ENCODE measurements at places on chromosomes 16 and 17.

GRCh38 chr16:70438585-70438968 is 323 bp downstream of the ST3GAL2 start:
- DNase-seq = no peak

- no peak for DNase-seq
These were observed 475.1 kb upstream of the RBFOX1 start for GRCh38 chr16:6857575-6857974.

DNA sequence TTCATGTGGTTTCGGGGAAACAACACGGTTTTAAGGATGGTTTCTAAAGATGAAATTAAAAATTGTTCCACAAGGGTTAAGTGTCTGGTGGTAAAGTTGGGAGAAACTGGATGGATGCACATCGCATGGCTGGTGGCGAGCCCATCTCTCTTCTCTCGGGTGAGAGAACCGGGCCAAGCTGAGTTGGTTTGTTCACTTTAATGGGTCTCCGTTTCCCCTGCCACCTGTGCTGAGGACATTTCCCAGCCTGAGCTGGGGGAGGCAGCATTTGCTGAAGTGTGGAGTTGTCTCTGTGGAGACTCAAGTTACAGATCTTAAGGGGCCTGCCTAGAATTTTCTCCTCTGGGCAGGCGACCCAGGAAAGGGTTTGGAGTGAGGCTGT is 7.9 kb downstream of the FUS start:
- no peak for DNase-seq

GRCh38 chr17:71709946-71710345 is 410.9 kb upstream of the SOX9 start:
- no peak for DNase-seq

- no peak for DNase-seq
These were observed 471.9 kb downstream of the HS3ST3B1 start for GRCh38 chr17:14772776-14773175.

DNA sequence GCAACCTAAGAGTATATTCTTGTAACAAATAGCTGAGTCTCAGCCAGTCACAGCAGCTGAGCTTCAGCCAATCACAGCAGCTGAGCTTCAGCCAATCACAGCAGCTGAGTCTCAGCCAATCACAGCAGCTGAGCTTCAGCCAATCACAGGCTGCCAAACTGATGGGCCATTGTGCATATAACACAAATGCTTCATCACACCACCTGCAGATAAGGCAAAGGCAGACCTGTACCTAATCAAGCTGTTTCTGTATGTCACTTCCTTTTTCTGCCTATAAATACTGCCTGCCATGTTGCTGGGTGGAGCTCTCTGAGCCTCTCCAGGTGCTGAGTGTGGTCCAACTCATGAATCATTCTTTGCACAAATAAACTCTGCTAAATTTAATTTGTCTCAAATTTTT is 19.9 kb downstream of the MYH13 start:
- no peak for DNase-seq

DNA sequence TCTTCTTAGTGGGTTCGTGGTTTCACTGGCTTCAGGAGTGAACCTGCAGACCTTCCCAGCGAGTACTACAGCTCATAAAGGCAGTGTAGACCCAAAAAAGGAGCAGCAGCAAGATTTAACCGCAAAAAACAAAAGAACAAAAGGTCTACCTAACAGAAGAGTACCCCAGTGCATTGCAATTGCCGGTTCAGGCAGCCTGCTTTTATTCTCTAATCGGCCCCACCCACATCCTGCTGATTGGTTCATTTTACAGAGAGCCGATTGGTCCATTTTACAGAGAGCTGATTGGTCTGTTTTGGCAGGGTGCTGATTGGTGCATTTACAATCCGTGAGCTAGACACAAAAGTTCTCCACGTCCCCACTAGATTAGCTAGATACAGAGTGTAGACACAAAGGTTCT is 2.0 kb upstream of the ARRB2 start:
- DNase-seq = peak; percentile 42

GRCh38 chr16:51062039-51062438 is 89.0 kb downstream of the SALL1 start:
- DNase-seq = no peak

GRCh38 chr17:2137342-2138098 is 82.6 kb downstream of the HIC1 start:
- DNase-seq = no peak
